ENCODE measurements at places on chromosomes 3 and 15.

GRCh38 chr3:157692468-157692867, 189.3 kb upstream of the VEPH1 start:
- DNase-seq = no peak

- DNase-seq = no peak
Observed at GRCh38 chr3:106906074-106906473, 471.2 kb upstream of the CCDC54 start.

DNA sequence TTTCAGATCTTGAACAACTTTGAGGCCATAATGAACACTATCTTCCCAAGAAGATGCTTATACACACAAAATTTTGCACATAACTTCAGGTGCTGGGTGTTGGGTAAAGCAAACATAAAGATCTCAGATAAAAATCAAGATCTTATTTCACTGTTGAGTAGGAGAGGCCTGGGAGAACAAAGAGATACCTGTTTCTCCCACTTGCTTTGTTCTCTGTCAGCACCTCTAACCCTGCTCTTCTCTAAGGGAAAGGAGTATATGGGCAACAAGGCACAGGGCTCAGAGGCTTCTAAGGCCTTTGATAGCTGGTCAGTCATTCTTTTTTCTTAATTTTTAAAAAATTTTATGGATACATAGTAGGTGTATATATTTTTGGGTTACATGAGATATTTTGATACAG, 3.6 kb upstream of the GK5 start:
- no peak for DNase-seq

DNA sequence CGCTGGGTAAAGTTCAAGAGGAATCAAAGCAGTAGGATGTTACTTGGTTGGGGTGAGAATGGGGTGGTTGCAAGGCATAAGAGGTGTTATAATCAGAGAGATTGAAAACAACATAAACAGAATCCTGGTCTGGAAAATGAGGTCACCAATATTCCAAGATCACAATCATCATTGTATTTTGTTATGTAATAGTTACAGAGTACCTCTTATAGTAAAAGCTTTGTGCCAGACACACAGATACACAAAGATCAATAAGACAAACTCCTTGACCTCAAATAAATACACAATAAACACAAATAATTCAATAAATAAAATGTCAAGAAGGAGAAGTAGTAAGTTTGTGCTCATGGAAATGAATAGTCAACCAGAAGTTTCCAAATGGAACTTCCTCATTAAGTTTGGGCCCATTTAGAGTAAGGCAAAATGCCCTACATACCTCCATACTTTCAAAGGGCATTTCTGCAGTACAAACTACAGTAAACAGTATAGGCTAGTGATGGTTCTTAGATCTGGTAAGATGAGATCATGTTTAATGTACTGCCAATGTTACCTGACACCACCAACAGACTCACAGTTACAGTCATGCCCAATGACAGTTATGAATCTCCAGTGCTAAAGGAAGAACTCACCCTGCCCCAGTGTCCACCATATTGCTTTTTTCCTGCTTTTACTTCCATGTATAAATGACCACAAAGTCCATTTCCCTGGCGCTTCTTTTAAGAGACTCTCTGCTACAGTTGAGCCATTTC, 93.4 kb downstream of the KCNMB2 start:
- DNase-seq = no peak

DNA sequence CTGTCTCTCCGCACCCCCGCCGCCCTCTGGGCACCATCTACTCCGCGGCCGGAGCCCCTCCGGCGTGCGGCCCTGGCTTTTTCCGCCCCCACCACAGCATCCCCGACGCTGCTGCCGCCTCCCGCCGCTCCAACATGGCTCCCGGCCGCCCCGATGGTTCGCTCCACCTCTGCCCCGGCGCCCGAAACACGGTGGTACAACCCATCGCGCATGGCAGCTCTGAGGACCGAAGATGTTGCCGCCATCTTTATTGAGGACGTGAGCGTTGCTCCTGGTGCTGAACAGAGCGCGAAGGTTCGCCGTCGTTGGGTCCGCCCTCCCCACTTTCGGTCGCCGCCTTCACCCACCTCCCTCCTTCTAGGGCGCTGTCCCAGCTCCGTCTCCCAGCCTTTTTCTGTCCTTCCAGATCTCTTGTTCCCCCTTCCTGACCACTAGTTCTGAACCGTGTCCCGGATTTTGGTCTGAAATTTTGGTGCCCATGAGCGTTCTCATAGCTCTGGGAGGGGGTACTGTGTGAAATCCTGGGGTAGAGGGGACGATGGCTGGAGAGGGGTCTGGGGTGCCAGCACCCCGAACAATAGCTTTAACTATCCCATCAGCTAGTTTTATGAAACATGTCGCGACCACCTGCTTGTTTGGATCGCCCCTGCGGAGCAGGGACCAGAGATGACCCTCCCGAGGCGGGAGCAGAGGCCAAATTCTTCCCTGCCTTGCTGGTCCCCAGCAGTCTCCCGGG, at the start of gene CELSR3:
CELSR3 (minus strand) TSS at position 134 of the 736 bp plus-strand sequence. CDS start 252 bp downstream, outside the sequence.
- peak; percentile 73 for DNase-seq

GRCh38 chr3:119628816-119629445, 31.2 kb downstream of the PLA1A start:
- peak; percentile 58 for DNase-seq

GRCh38 chr15:47963265-47963664, 157.5 kb upstream of the SLC24A5 start:
- DNase-seq = no peak

GRCh38 chr3:81013360-81013759, 748.1 kb downstream of the GBE1 start:
- no peak for DNase-seq

- DNase-seq = no peak
Observed at GRCh38 chr15:25894371-25894902, 31.3 kb upstream of the ATP10A start.
